ENCODE measurements at places on chromosomes 12 and 14.

GRCh38 chr12:5746036-5746908, 198.8 kb downstream of the ANO2 start:
- DNase-seq: no peak

GRCh38 chr14:105486974-105487448, 325 bp downstream of the CRIP1 start:
- no peak for DNase-seq

DNA sequence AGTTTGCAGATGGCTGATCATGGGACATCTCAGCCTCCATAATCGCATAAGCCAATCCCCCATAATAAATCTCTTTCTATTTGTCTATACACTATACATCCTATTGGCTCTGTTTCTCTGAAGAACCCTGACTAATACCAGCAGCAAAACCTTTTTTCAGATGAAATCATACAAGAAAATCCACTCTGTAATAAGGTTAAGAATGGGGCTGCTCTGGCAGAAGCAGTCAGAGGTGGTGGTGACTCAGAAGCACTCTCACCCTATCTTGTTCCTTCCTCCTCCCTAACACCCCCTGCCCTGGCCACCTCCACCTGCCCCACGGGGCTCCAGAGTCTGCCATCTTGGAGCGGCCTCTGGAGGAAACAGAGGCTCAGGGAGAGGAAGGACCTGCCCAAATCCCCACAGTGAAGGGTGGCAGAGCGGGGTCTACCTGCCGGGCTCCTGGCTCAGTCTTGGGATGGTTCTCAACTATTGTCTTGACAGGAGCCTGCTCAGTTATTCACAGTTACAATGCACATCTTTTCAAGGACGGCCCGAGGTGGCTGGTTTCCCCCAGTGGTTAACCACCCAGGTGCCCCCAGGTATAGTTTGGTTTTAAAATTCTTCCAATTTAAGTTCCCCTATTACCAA, 109.3 kb upstream of the EVL start:
- DNase-seq: no peak

- DNase-seq: no peak
These were observed 10.1 kb downstream of the KRT71 start for GRCh38 chr12:52542785-52543318.

DNA sequence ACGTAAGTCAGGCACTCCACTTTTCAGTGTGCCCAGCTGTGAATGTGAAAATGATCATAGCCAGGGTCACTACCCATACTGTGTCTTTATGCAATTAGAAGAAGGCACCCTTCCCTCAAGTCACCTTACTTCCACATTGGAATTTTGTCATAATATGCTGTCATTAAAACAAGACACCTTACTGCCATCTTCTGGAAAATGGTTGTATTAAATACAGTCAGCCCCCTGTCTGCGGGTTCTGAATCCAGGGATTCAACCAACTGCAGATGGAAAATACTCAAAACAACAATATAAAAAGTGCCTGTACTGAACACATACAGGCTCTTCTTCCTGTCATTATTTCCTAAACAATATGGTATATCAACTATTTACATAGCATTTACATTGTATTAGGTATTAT, 70.2 kb upstream of the TBX5 start:
- DNase-seq: peak; percentile 9

DNA sequence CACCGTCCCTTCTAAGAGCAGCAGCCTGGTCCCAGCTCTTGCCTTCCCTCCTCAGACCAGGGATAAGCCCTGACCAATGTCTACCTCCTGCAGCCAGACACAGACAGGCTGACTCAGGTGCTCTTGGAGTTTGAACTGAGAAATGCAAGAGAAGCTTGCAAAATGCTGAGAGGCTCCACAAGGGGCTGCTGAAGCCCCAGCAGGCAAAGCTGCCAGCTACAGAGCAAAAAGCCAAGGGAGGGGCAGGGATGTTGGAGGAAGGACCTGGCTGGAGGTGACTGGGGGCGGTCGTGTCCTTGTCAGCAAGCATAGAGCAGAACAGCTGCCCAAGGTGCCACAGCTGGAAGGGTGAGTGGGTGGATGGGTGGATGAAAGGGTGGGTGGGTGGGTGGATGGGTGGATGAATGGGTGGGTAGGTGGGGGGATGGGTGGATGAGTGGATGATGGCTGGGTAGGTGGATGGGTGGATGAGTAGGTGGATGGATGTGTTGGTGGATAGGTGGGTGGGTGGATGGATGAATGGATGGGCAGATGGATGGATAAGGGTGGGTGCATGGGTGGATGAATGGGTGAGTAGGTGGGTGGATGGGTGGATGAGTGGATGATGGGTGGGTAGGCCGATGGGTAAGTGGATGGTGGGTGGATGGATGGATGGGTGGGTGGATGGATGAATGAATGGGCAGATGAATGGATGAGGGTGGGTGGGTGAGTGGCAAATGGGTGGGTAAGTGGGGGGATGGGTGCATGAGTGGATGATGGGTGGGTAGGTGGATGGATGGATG, 4.0 kb upstream of the INF2 start:
- no peak for DNase-seq

GRCh38 chr12:16016748-16017147, 105.6 kb downstream of the DERA start:
- DNase-seq: no peak

GRCh38 chr14:103847451-103848174, at the start of gene PPP1R13B:
Gene PPP1R13B, minus strand, starts transcription at chr14:103847575. Its CDS starts 268 bp downstream, at chr14:103847307.
- DNase-seq: peak; percentile 82

- no peak for DNase-seq
These were observed 157.1 kb upstream of the ARHGAP5 start for GRCh38 chr14:31920001-31920400.

DNA sequence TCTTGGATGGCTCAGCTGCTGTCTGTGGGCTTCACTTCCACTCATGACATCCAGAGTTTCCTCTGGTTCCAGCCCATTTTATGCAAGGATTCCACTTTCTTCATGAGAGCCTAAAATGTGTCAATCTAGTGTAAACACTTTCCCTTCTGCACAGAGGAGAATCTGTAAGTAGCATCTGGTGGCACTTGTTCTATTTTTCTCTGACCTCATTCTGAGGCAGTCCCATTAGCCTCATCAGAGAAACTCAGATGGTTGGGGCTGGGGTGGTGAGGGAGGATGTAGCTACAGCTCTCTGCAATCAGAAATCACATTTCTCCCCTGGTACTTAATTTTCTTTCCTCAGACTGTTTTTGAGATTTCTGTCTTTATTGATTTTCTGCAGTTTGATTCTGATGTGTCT, 81.6 kb downstream of the PRMT8 start:
- no peak for DNase-seq

- DNase-seq: no peak
These were observed 200.6 kb upstream of the MGAT4C start for GRCh38 chr12:86456776-86457175.

DNA sequence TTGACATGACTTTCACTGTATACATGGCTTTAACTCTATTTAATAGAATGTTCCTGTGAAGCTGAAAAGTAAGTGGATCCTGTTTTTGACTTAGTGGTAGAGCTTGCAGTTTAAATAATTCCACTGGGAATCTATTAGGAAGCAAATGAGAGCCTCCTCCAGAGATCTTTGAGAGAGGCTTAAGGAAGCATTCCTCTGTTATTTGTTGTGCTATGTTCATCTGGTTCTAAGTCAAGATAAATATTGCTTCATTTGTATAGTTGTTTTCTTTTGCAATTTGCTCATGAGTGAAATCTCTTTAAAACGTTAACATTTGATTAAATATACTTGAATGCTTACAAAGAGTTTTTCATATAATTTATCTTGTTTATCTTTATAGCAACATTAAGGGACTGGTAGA, 70.4 kb downstream of the TMTC2 start:
- DNase-seq: no peak

- DNase-seq: no peak
These were observed 183.8 kb downstream of the SLC25A21 start for GRCh38 chr14:36988568-36988967.

- no peak for DNase-seq
These were observed 91.5 kb downstream of the ESR2 start for GRCh38 chr14:64202716-64203115.

DNA sequence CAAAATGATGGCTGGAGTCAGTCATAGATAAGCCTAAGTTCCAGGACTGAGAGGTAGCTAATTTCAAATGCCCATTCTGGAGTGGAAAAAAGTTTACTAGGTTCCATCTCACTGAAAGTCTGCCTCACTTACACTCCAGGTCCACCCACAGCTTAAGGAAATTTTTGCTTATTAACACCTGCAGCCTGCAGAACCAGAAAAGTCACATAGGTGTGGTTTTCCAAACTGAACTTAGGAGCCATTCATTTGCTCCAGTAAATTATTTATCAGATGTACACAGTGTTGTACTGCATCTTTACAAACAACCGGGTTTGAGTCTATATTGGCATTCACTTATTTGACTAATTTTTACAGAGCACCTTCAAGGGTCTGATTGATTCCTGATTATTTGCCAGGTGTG, 157.4 kb upstream of the ARID2 start:
- DNase-seq: no peak

DNA sequence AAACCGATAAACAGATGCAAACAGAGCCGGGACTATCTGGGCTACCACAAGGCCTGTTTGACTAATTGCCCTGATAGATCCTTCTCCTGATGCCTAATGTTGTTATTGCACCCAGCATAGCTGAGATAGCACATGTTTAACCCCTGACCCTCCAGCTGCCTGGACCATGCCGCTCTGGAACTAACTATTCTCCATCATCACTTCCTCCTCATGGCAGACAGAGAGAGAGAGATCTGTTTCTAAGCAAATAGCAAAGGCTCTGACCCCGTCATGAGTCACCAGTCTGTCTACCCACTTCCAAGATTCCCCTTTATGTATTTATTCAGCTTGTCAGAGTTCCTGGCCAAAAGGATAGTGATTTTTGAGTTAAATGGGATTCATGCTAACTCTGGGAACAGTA, 58.2 kb upstream of the FLRT2 start:
- DNase-seq: peak; percentile 92

- peak; percentile 67 for DNase-seq
These were observed 100.1 kb downstream of the CRADD start for GRCh38 chr12:93777254-93777653.

DNA sequence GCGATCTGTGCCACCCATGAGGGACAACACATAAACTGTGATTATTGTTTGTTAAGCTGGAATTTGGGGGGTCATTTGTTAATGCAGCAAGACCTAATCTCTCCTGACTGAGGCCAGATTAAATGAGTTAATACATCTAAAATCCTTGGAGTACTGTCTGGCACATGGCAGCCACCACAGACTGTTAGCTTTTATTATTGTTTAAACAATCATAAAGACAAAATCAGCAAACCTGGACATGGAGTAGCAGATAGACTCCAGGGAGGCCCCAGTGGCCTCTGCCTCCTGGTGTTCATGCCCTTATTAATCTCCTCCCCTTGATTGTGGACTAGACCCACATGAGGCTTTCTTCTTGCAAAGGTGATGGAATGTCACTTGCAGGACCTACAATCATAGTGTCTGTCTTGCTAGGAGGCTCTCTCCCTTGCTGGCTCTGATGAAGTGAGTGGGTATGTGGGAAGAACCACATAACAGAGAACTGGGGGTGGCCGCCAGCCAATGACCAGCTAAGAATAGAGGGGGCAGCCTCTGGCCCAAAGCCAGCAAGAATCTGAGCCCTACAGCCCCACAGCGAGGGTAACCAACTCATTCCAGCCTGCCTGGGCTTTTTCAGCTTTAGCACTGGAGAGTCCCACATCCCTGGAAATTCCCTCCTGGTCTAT, 142.0 kb downstream of the SCARB1 start:
- DNase-seq: no peak

GRCh38 chr12:87074781-87075180, 818.6 kb upstream of the MGAT4C start:
- no peak for DNase-seq
